ENCODE measurements at places on chromosomes 5 and 9.

- DNase-seq, result no peak
Observed at GRCh38 chr5:174247301-174247700, 201.8 kb downstream of the NSG2 start.

GRCh38 chr5:111144352-111144930 is 52.3 kb downstream of the WDR36 start:
- no peak for DNase-seq

DNA sequence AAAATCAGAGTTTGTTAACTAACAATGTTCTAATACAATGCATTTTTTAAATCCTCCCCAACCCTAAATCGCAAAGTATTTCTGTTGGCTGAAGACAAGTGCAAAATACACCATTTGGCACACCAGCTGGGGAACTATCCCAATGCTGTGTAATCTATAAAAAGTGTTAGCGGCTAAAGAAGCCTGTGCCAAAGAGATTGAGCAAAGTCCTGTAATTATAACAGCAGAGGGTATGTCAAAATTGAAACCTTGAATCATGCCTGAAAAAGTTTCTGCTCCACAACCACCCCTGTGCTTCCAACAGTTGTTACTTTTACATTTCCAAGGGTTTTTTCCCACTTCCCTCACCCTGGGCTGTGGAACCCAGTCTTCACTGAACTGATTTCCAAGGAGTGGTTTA is 83.1 kb upstream of the PLPP6 start:
- DNase-seq, result no peak

GRCh38 chr9:68458918-68459317 is 81.8 kb downstream of the TMEM252 start:
- DNase-seq, result no peak

DNA sequence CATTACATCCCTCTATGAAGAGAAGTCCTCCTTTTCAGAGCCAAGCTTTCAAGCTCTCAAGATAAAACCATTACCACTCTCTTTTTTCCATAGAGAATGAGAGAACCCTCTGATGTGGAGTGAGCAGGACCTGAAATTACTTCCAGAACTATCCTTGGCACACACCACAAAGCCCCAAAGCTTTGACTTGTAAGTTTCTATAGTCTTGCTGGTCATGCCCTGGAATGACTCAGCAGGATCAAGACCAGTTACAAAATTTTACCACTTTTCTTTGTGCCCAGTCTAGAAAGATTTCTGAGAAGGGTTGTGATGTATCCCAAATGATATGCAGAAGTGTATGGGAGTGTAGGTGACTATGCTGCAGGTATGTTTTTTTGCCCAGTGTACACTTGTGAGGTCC is 760.6 kb downstream of the TLE1 start:
- no peak for DNase-seq

DNA sequence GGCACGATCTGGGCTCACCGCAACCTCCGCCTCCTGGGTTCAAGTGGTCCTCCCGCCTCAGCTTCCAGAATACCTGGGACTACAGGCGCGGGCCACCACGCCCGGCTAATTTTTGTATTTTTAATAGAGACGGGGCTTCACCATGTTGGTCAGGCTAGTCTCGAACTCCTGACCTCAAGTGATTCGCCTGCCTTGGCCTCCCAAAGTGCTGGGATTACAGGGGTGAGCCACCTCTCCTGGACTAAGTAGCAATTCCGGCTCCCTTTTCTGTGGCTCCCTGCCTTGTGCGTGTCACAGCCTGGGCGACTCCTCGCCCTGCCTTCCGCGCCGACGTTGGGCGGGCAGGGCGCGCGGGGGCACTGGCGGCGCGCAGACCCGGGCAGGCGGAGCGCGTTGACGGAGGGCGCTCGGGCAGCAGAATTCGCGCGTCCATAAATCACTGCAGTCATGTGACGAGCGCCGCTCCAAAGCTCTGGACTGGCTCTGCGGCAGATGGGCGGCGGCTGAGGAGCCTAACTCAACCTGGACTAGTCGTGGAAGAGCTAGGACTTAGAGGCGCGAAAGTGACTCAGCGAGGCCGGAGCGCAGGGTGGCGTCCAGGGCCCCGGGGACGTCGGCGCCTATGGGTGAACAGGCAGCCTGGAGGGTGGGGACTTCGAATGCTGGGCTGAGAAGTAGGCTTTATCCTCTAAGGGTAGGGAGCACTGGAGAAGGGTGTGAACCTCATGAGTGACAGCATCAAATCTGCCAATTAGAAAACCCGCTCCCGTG is 1.4 kb upstream of the CIZ1 start:
- no peak for DNase-seq

- peak; percentile 59 for DNase-seq
Observed at GRCh38 chr5:73180566-73180965, 7.6 kb downstream of the TMEM174 start.

GRCh38 chr9:115913696-115914095 is 239.9 kb upstream of the PAPPA start:
- DNase-seq, result no peak

GRCh38 chr9:7963026-7963425 is 163.4 kb upstream of the DMAC1 start:
- no peak for DNase-seq

GRCh38 chr5:159515197-159515596 is 184.9 kb upstream of the IL12B start:
- DNase-seq, result no peak

DNA sequence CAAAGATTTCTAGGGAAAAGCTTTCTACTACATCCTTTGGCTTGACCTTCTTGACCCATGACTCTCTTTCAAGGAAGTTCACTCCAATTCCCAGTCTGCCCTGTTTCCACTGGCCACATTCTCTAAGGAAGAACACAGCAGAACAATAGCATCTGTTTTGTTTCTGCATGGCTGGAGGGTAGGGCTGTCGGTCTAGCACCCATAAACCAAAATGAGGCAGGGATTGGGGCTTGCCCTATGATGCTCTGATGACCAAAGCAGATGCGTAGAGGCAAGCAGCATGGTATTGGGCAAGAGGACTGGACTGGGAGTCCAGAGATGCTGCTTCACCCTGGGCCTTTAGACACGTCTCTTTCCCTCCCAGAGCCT is 24.1 kb downstream of the GOLGA2 start:
- no peak for DNase-seq

Data from non-pigmented ciliary epithelial cell (primary cell).